ENCODE measurements at places on chromosomes 13 and 19.

DNA sequence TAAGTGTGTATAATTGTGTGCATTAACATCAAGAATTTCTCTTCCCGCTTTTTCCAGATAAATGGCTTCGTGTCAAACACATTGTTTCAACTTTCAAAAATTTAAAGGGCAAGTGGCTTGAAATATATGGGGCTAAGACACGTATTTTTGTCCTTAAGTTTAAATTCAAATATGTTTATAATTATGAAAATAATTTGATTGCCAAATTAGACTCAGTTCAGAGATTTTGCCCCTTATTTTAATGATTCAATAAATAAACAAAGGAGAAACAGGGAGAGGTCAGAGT is 1159.2 kb upstream of the MIR17HG start:
- no peak for DNase-seq

DNA sequence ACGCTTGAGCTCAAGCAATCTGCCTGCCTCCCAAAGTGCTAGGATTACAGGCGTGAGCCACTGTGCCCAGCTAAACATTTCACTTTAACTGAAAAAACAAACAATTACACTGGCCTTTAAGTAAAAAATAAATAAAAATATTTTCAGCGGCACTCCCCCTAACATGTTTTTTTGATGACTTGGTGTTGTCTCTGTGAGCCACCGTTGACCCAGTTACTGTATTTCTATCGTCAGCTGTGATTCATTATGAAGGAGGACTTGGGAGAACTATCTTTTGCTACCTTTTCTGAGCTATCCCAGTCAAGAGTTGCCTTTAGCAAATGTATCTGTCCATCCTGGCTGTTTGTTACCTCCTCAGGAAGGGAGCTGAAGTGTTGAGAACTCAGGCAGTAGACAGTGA is 18.5 kb upstream of the C19orf33 start:
- DNase-seq, result no peak

GRCh38 chr19:14093117-14093823 is 2.7 kb upstream of the SAMD1 start:
- no peak for DNase-seq

- DNase-seq, result peak; percentile 37
Observed at GRCh38 chr13:84137292-84137691, 255.0 kb upstream of the SLITRK1 start.

GRCh38 chr13:20713014-20713376 is 9.5 kb downstream of the IL17D start:
- no peak for DNase-seq

- DNase-seq, result no peak
Observed at GRCh38 chr19:2627855-2628254, 74.6 kb downstream of the GNG7 start.

- DNase-seq, result no peak
Observed at GRCh38 chr13:98456413-98456845, 120.5 kb downstream of the STK24 start.

DNA sequence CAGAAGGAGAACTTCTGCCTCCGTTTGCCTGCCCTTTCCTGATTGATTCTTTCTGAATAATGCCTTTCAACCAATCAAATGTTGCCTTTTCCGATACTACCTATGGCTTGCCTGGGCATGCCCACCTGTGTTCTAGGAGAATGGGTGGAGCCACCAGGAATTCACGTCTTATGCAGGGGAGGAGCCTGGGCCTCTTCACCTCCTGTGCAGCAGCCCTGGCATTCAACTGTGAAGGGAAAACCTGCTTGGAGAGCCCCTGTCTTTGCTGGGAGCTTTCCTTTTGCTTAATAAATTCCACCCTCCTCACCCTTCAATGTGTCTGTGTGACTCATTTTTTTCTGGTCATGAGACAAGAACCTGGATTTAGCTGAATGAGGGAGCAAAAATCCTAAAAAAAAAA is 730.7 kb downstream of the UQCRFS1 start:
- DNase-seq, result no peak

- no peak for DNase-seq
Observed at GRCh38 chr19:13938301-13939064, at the start of gene PODNL1. TSS of gene PODNL1 (minus strand) at chr19:13938417. CDS start at chr19:13938181, 236 bp downstream.

- no peak for DNase-seq
Observed at GRCh38 chr13:39364947-39365468, 238.0 kb downstream of the LHFPL6 start.

GRCh38 chr13:24146961-24147569 is 13.5 kb upstream of the SPATA13 start:
- no peak for DNase-seq

DNA sequence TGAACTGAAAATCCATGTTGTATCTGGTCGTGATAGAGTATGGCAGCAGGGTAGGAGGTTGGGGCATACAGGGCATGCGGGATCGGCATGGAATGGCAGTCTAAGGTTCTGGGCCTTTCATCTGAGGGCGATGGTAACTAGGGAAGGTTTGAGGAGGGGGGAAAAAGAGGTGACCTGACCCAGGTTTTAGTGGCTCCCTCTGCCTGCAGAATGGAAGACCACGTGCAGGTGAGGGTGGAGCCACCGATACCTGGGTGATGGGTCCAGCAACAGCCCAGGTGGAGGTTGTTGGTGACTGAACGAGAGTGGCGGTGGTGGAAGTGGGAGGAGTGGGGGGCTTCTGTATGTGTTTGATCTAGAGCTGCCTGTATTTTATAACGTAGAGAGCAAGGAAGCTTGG is 3.8 kb downstream of the ZNF749 start:
- no peak for DNase-seq

Measured in activated CD4-positive, alpha-beta T cell treated with anti-CD3 and anti-CD28 coated beads, Interleukin-2, amount 50 U/mL, for 48 hours (primary cell).